ENCODE measurements at places on chromosomes 16 and 17.

- DNase-seq, result no peak
These were observed 208.3 kb downstream of the NPIPB11 start for GRCh38 chr16:29198231-29198630.

GRCh38 chr17:9880582-9880999 lies 24.5 kb downstream of the RCVRN start:
- no peak for DNase-seq

DNA sequence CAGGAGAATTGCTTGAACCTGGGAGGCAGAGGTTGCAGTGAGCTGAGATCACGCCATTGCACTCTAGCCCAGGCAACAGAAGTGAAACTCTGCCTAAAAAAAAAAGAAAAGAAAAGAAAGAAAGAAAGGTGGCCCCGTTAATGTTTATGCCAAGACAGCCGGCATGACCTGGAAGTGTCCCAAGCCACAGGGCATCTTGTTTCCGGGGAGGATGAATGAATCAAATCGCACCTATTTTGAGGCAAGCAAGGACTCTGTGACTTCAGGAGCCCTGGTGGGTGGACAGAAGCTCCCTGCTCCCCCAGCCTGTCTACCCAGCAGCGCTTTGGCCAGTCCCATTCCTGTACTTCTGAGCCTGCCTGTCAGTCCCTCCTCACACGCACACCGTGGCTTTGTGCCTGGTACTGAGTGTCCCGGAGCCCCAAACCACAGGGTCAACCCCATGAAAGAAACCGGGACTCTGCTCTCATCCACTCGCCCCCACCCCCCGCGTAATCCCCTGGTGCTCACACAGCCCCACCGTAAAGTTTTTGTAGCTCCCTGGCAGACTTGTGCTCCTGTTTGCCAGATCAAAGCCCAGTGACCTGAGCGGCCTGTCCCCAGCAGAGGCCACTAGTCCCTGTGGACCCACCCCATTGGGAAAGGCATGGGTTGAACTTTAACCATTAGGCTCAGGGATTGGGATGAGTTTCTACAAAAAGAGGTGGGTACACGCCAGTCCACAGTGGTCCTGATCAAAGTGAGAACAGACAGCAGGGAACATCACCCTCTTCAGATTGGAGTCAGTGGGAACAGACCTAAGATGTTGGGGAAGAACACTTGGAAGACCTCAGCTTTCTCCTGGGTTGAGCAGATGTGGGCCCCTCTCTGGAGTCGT lies 19.3 kb downstream of the CD2BP2 start:
- no peak for DNase-seq

GRCh38 chr16:6104428-6104827 lies 1006.8 kb upstream of the EEF2KMT start:
- no peak for DNase-seq

- DNase-seq, result no peak
These were observed 743.9 kb upstream of the SOX9 start for GRCh38 chr17:71376933-71377332.

DNA sequence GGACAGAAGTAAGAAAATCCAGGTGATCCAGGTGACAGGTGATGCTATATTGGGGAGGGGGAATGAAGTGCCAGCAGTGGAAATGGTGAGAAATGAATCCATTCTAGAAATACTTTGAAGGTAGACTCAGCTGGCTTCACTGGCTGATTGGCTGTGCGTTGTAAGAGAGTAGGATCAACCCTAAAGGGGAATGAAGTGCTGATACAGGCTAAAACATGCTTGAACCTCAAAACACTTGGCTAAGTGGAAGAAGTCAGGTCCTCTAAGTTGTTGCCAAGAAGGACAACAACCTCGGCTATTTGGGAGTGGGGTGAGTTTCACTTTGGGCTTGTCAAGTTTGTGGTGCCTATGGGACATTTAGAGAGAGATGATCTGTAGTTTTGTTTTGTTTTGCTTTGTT lies 24.1 kb upstream of the SCNN1B start:
- no peak for DNase-seq

GRCh38 chr17:69401251-69401650 lies 13.2 kb upstream of the MAP2K6 start:
- no peak for DNase-seq

DNA sequence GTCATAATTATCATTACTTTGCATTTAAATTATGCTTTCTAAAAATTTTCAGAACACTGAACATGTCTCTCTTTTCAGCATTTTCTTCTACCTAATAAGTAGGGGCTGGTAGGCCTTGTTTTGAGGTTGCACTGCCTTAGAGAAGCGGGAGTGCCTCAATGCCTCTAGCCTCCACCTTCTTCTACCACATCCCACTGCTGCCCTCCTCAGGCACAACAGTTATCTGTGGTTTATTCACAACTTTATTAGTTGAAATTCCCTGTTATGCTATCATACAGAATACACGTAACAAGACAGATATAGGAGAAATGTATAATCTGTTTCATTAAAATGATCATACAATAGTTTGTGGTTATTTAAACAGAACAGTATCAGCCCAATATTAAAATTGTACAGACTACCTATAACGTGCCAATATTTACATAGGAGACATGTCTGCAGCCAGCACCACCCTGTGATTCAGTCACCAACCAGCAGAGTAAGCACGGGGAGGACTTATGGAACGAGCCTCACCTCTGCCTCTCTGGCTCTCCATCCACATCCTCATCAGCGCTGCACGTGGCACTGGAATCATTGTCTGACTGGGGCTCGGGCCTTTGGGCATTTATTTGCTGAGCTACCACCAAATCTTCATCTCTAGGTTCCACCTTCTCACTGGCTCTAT lies 101.2 kb downstream of the TTC19 start:
- DNase-seq, result peak; percentile 28

- peak; percentile 54 for DNase-seq
These were observed 2.4 kb upstream of the CACNA1H start for GRCh38 chr16:1150511-1150982.

Measured in brain microvascular endothelial cell (primary cell).